ENCODE measurements at places on chromosomes 1 and 21.
A peak's percentile ranks its signal among the peaks of the same experiment; 100 is the strongest.

DNA sequence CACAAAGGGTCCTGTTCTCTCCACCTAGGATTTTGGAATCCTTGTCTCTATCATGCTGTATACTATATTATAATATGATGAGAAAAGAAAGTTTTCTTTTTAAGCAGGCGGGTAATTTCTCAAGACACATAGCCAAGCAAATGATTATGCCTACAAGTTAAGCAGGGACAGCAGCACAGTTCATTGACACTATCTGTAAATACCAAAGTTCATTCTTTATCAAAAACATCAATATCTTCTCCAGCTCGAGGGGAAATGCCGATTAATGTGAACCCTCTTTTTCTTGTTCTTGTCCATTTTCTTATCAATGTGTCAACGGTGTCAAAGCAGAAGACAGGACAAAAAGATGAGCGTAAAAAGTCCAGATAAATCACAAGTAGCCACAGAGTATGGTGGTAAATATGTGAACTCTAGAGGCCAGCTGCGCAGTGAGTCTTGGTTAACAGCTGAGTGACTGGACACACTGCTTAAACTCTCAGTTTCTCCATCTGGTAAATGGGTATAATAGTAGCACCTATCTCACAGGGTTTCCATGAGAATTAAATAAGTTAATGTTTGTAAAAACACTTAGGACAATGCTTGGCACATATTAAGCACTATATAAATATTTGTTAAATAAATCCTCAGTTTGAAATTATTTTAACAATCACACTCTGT lies 30.9 kb downstream of the LPAR3 start:
- H3K27ac ChIP-seq = no peak overlapping the region
- H3K4me1 ChIP-seq = no peaks in the 10 kb centered on the region
- no peaks in the 10 kb centered on the region for H3K36me3 ChIP-seq
- no peak overlapping the region for H3K4me3 ChIP-seq
- DNase-seq = no peak

DNA sequence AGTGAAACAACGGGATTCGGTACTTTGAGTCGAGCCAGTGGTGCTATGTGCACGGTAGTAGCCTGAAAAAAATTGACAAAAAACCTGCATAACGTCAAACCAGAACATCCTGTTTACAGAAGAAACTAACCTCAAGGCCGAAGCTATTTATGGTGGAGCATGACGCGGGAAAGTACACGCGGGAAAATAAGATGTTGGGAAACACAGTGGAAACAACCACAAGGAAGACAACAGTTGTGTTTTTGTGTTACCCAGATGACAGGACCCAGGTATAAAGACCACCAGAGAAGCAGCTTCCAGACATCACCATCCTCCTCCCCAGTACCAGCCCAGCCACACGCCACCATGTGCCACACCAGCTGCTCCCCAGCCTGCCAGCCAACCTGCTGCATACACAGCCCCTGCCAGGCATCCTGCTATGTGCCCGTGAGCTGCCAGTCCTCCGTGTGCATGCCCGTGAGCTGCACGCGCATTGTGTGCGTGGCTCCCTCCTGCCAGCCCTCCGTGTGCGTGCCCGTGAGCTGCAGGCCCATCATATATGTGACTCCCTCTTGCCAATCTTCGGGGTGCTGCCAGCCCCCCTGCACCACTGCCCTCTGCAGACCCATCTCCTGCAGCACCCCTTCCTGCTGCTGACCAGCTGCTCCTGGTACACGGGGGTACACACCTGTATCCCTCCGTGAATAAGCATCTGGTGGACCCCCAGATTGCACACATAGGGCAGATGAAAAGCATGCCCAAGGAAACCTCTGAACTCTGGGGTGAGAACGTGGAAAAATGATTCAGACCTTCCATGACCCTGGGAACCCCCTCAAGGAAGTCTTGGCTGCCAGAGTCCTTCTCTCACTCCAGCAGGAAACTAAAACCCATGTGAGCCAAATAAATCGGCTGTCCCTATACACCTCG lies at the start of gene KRTAP12-3:
TSS of gene KRTAP12-3 (plus strand) at position 298 of the 906 bp plus-strand sequence. CDS start at position 346, 48 bp downstream.
- no peak within 1 kb of the TSS for H3K27ac ChIP-seq
- H3K27me3 ChIP-seq = peaks cover 4% of the 10 kb centered on the region
- H3K36me3 ChIP-seq = no peaks in the 10 kb centered on the region
- no peak for DNase-seq
- no peaks in the 10 kb centered on the region for H3K4me1 ChIP-seq

DNA sequence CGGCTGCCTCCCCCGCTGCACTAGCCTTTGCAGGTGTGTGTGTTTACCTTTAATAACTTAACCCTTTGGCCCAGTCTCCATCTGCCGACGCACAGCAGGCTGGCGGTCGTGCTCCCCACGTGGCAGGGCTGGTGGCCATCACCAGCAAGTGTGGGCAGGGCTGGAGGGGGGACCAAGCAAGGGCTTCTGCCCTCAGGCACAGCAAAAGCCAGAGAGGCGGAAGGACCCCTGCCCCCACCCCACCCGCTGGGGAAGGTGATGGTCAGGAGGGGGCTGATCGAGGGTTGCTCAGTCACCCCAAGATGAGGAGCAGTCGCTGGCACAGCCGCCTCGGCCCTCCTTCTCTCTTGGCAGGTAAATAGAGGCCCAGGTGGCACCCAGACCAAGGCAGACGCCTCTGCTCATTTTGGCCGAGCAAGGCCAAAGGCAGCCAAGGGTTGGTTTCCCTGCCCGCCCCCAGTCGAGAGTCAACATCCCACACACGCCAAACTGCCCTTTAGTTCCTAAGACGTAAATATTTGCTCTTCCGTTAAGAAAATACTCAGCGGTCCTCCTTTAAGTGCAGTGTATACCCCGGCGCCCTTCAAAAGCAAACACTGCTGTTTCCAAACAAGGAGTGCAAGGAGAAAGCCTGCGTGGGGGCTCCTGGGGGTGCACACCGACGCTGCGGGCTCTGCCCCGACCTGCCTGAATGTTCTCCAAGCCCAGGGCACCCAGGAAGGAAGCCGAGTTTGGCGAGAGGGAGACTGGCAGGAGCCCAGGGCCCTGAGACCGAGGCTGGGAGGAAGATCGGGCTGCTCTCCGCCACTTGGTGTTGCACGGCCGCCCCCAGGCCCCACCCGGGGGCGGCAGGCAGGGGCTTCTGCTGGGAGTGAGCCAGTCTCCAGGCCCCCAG lies 82.7 kb downstream of the SIK1 start:
- H3K36me3 ChIP-seq = no peaks in the 10 kb centered on the region
- no peak for DNase-seq
- no peak overlapping the region for H3K4me3 ChIP-seq

DNA sequence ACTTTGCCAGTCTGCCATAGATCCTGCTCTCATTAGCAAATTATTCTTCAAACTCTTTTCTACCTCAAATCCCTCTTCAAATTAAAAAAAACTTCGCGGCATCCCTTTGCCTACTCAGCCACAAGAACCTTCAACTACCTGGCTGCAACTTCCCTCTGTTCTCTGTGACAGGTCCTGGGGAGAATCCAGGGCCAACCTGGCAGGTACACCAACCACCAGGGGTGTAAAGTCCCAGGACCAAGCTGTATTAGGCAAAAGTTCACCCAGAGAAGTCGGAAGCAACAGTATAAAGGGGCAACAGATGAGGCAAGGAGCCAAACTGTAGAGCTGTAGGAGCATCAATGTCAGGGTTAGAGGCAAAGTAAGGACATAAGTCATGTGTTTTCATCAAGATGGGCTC lies 18.3 kb upstream of the ITLN2 start:
- H3K36me3 ChIP-seq = no peaks in the 10 kb centered on the region
- H3K27ac ChIP-seq = no peak overlapping the region
- no peak for DNase-seq
- no peaks in the 10 kb centered on the region for H3K4me1 ChIP-seq
- H3K27me3 ChIP-seq = no peaks in the 10 kb centered on the region

DNA sequence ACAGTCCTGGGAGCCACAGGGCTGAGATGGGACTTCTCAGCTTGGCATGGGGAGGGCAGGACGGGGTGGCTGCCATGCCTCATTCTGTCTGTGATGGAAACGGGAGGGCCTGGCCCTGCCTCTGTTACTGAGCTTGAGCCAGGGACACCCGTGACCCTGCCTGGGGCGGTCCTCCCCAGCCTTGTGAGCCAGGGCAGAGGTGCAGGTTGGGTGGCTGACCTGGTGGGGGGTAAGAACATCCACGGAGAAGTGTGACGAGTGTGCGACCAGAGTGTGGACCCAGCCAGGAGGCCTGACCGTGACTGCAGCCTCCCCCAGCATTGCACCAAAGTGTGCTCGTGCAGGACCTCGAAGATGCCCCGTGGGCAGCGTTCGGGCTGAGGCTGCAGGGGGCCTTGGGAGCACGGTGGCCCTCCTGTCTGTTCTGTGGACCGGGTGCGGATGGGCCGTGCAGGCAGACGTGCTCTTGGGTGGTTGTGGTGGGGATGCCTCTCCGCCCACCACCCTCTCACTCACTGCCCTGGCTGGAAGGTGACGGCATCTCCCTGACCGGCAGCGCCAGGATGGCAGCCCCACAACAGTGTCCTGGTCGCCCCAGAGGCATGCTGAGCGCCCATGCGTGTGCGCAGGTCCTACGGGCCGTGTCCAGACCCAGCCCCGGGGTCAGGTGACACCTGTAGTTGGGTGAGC lies 45.4 kb downstream of the SKI start:
- H3K27ac ChIP-seq = peak overlapping the region; percentile 52
- no peak overlapping the region for H3K4me3 ChIP-seq
- H3K4me1 ChIP-seq = peaks cover 82% of the 10 kb centered on the region
- H3K27me3 ChIP-seq = no peaks in the 10 kb centered on the region
- no peaks in the 10 kb centered on the region for H3K36me3 ChIP-seq

DNA sequence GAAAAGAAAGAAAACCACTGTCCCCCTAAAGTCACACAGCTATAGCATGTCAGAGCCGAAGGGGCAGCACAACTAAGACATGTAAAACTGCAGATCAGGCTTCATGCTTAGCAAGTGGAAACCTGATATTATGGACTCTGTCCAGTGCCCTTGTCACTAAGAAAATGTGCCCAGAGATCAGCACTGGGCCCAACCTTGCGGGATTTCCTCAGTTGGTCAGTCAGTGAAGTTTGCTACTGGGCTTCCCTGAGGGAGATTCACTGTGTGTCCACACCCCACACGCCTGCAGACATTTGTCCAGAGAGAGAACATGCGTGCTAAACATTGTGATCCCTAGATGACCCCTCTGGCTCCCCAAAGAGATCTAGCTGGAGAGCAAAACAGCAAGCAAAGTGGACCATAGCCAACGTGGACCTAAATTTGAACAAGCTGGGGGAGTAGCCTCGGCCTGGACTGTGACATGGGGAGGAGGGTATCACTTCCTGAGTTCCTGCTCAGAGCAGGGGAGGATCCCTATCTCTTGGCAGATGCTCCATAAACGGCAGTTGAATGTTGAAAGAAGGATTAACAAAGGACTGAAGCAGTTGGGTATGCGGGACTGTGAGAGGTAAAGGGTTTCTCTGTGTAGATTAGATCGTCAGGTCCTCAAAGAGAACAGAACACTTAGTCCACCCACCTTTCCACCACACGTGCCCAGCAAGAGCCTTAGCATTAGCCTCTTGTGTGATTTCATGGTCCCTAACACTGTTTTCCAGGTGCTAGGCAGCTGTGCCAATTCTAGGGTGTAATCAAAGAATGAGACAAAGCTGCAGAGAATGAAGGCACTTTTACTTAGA lies 53.6 kb downstream of the GLUL start:
- peaks cover 17% of the 10 kb centered on the region for H3K4me1 ChIP-seq
- H3K27me3 ChIP-seq = no peaks in the 10 kb centered on the region
- peak; percentile 68 for DNase-seq
- H3K27ac ChIP-seq = peak overlapping the region; percentile 87

DNA sequence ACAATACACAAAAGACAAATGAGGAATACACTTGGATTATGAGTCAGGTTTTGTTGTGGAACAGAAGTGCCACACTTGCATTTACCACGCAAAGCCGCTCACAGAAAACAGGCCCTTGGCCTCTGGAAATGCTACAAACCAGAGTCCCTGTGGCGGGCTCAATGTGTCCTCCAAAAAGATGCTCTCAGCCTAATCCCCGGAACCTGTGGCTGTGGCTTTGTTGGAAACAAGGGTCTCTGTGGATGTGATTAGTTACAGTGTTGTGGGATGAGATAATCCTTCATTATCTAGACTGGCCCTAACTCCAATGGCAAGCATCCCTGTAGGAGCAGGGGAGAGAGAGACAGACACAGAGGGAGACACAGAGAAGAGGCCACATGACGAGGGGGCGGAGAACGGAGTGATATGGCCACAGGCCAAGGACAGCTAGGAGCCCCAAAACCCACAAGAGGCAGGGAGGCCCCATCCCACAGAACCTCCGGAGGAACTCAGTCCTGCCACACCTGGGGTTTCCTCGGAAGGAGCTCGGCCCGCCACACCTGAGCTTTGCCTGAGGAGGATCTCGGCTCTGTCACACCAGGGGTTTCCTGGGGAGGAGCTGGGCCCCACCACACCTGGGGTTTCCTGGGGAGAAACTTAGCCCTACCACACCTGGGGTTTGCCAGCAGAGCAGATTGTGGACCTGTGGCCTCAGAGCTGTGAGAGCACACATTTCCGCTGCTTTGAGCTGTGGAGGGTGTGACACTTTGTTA lies 55.4 kb downstream of the NPHP4 start:
- no peak overlapping the region for H3K4me3 ChIP-seq
- H3K36me3 ChIP-seq = no peaks in the 10 kb centered on the region
- H3K27me3 ChIP-seq = no peaks in the 10 kb centered on the region
- no peak overlapping the region for H3K27ac ChIP-seq

GRCh38 chr1:159923203-159924024 lies 1.9 kb downstream of the TAGLN2 start:
- peak overlapping the region; percentile 91 for H3K27ac ChIP-seq
- DNase-seq = peak; percentile 45
- peak overlapping the region; percentile 77 for H3K4me3 ChIP-seq

DNA sequence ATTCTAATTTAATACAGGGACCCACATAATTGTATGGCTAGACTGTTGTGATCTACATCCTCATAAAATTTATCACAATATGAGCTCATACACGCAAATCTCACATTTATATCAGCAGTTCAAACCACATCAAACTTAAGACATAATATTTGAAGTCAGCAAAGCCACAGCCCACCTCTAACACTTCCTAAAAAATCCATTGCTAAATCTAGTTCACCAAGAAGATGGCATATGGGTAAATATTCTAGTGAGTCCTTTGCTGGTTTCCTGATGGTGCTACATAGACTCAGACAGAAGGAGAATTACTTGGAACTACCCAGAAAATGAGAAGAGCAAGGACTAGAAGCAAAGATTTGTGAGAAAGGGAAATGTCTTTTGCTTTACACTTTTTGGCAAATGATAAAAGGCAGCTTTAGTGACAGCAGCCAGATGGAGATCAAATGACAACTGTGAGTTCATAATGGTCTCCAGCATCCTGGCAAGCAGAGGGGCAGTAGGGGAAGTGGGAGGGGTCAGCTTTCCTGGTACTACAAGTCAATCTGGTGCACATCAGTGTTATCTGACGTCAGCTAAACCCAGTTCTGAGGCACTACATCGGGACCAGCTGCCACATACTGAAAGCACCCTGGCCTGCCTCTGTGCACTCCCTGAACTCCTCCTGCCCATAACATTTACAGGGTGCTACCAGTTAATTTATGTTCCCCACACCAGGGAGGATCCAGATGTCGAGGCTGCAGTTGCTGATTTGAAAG lies 10.6 kb upstream of the GADD45A start:
- DNase-seq = peak; percentile 28
- no peaks in the 10 kb centered on the region for H3K36me3 ChIP-seq
- H3K27ac ChIP-seq = peak overlapping the region; percentile 38
- H3K4me3 ChIP-seq = no peak overlapping the region
- H3K4me1 ChIP-seq = peaks cover 12% of the 10 kb centered on the region
- no peaks in the 10 kb centered on the region for H3K27me3 ChIP-seq

All from gastrocnemius medialis (tissue), 4 donors.